Calu3 (cell line): ENCODE measurements at places on chromosomes 13 and 19.

GRCh38 chr13:30151388-30151787 is 156.0 kb downstream of the KATNAL1 start:
- DNase-seq = no peak

DNA sequence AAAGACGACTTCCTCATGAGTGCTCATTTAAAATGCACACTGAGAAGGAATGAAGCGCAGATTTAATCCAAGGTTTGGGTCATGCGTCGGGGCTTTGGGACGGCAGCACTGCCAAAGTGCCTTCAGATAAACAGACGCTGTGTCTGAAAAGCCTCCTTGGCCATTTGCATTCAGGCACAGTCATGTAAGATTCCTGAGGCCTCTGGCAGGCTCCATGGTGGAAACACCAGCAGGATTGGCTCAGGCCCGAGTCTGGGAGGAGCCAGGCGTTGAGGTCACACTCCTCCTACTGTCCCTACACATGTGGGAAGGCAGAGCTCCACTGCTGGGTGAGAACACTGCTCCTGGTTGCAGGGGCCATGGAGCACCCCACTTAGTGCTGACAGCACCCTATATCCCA is 113.3 kb upstream of the KL start:
- no peak for DNase-seq

- no peak for DNase-seq
Measured at GRCh38 chr13:99661791-99662190, 160.5 kb downstream of the TM9SF2 start.

- no peak for DNase-seq
Measured at GRCh38 chr13:31755803-31756212, 16.5 kb downstream of the RXFP2 start.

- DNase-seq = no peak
Measured at GRCh38 chr13:98004107-98004506, 50.6 kb downstream of the IPO5 start.

DNA sequence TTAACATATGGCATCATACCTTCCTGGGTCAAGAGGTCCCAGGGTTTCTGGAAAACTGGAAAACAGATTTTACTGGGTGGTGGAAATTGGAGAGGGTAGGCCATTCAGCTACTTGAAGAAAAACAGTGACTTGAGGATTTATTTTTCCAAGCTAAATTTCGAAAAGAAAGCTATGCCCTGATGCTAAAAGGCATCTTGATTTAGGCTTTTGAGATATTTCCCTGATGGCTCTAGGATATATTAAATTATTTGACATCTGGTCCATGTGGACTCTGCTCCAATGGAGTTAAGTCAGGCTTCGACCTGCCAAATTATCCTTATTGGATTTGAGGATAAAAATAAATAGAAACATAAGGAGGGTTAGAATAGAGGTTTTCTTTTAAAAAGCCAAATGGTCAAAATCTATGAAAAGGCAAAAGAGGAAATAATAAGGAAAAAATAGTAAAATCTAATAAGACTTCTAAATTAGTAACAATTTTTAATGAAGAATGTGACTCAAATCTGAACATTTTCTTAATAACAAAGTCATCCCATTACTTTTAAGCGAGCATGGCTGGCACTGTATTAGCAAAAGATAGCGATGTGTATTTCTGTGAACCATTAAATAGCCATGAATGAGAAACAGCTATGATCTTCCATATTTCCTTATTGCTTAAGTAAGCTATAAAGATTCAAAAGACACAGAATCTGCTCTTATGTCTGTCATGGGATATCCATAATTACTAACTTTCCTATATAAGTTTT is 190.0 kb upstream of the MIR17HG start:
- DNase-seq = no peak

- no peak for DNase-seq
Measured at GRCh38 chr13:27587095-27587746, 33.1 kb downstream of the LNX2 start.

GRCh38 chr13:20824762-20825476 is 51.2 kb upstream of the EEF1AKMT1 start:
- no peak for DNase-seq

GRCh38 chr19:33171222-33171795 is 22.8 kb upstream of the LRP3 start:
- DNase-seq = no peak

DNA sequence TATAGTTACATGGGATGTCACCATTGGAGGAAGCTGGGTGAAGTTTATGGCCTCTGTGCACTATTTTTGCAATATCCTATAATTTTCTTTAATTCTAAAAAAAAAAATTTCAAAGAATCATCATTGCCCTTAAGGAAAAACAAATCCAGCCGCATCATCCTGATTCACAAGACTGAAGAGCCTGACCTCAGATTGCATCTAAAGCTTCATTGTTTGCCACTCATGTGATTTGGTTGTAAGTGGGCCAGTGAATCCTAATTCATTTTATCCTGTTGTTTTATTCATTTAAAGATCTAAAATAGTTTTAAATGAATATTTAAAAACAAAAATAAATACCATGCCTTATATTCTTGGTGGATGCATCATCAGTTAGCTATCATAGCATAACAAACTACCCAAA is 504.5 kb downstream of the TBC1D4 start:
- DNase-seq = no peak

- DNase-seq = no peak
Measured at GRCh38 chr13:45704211-45704739, 2.2 kb downstream of the CBY2 start.

- no peak for DNase-seq
Measured at GRCh38 chr13:106348075-106348840, 187.2 kb downstream of the EFNB2 start.

DNA sequence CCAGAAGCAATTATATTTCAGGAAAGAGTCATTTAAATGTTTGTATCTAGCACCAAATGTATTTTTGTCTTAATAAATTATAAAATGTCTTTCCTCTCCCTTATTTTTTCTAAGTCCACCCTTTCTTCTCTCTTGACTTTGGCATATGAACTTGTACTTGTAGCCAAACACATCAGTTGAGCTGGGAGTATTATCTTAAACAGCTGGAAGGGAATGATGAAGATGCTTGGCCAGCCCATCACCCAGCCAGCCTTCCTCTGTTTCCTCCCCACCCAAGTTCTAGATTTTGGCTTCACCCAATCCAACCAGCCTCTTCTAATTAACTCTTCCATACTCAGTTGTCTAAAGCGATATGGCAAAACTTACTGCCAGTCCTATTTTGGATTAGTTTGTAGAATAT is 272.5 kb downstream of the ENOX1 start:
- DNase-seq = no peak

- DNase-seq = no peak
Measured at GRCh38 chr13:101530293-101530692, 77.8 kb downstream of the ITGBL1 start.

DNA sequence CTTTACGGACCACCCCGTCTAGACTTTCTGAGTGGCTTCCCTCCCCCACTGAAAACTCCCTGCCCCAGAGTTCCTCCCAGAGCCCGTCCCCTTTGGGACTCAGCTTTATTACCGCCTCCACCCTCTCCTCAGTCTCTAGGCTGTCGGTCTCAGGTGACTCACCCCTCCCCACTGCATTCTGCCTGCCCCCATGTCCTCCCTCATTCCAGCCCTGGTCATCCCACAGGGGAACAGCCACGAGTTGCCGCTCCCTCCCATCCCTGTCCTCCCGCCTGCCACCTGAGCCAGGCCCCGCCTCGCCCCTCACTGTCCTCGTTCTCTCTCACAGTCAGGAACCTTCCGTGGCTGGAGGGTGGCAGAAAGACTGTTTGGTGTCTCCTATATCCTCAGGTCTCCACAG is 57.3 kb downstream of the SMARCA4 start:
- DNase-seq = no peak

DNA sequence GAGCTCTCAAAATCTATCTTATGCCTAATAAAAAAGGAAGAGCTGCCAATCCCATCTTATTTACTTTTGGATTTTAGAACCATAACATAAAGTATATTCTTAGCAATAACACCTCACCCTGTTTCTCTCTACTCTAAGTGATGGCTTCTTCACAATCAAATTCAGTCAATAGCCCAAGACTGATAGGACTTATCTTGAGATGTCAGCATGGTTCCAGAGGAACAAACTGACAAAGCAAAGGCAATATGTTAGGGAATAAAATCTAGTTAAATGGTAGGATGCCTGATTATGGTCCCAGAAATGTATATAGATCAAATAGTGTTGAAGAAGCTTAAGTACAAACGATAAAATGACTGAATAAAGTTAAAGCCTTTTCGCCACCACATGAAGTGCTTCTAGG is 36.3 kb downstream of the DACH1 start:
- DNase-seq = no peak
